ENCODE measurements at places on chromosomes 16 and 17.

GRCh38 chr17:74780443-74781238, 4.5 kb upstream of the NAT9 start:
- no peak for DNase-seq

- no peak for DNase-seq
Measured at GRCh38 chr17:59838052-59838916, 54.5 kb downstream of the TUBD1 start.

DNA sequence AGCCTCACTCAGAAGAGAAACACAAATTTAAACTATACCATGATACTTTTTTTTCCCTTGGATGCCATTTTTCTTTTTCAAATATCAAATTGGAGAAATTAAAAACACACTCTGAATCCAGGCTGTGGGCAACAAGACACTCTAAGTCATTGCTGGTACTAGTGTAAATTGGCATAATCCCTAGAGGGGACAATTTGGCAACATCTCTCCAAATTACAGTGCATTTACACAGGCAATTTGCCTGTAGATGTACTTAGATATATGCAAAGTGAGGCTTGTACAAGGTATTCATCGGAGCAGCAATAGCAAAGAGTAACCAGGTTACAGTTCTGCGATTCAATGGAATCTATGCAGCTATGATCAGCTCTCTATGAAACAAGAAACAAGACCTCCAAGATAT, 6.7 kb upstream of the GUCY2D start:
- no peak for DNase-seq

- DNase-seq = no peak
Measured at GRCh38 chr17:75945211-75945610, 4.4 kb upstream of the FBF1 start.

DNA sequence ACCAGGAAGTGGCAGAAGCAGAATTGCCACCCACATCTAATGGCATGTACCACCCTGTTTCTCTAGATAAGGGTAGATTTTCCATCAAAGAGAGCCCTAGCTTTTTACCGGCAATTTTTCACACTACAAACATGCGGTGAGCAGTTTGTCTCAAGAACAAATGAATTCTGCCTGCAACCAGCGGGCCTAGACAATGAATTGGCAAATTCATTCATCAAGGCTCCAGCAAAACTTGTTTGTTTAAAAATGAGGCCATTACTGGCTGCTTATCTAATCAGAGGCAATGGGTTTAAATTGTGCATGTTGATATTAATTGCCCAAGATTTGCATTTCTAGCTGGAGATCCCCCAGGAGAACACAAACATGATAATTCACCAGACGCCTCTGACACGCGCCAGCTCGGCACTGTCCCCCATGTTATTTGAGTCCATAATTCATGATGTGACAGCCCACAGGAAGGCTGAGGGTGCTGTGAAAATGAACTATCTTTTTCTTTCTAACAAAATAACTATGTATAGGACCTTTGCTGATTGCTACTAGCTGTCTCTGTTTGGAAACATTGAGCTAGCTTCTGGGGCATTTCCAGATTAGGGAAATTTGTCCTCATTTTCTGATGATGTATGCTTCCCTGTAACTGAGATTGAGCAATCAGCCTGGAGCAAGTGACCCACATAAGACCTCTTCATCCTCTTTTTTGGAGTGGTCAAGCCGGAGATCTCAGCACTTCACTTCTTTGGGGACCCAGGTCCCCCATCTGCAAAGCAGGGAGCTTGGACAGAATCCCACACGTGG, 80.8 kb downstream of the CNGB1 start:
- no peak for DNase-seq

DNA sequence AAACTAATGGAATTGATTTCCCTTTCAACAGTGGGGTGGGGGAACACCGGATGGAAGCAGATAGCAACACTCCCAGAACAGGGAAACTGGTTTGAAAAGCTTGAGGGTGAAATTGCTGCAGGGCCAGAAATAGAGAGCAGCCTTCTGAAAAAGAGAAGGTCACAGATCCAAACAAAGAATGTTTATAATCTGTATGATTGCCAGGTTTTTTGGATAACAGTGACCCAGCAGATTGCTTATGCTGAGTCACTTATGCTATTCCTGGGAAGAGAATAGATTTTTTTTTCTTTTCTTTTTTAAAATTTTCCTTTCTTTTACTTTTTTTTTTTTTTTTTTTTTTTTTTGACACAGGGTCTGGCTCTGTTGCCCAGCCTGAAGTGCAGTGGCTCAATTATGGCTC, 641.3 kb downstream of the KCNJ2 start:
- DNase-seq = no peak

DNA sequence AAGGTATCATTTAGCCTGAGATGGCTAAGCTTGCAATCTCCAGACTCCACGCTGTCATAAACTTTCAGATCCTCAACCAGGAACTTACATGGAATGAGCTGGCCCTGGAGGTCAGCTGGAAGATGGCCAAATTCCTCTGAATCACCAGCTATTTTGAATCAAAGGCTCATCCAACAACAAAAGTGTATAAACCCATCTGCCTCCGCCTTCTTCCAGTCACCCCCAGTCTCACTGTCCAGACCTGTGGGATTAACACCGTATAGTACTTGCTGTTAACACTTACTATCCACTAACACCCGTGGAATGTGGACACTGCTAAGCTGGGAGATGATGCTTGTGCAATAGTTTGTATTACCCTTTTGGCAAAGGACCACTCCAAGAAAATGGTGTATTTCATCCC, 1.9 kb upstream of the LCMT1 start:
- DNase-seq = no peak

DNA sequence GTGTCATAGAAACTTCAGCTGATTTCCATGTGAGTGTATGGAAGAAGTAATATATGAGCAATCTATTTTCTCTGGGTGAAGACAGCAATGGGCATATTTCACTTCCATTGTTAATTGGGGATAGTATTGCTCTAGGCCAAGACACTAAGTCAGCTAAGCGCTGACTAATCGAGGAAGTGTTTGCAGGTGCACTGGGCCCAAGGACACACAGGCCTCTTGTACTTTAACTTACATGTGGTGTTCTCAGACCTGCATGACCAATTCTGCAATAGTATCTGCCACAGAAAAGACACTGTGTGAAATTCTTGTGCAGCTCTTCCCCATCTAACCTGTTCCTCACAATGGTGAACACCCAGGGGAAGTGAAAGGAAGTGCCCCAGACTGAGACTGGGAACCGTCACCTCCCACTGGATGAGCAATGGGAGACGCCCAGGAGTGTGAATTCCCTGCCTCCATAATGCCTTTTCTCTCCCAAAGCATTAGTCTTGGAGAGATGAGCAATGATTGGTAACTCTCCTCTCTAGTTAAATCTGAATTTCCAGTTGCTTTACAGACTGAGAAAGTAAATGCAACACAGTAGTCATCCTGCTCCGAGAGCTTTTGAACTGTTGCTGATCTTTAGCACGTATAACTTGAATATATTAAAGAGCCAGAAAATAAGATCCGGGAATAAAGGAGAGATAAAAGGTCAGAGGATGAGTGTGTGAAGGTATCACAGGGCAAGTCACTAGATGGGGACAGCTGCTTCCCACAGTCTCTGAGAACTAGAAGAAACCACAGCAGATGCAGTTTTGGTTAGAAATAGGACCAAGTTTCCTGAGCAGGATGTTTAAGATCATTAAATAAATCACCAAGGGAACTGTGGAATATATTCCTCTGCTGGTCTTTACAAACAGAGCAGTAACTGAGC, 82.6 kb downstream of the CDK5R1 start:
- DNase-seq = no peak

DNA sequence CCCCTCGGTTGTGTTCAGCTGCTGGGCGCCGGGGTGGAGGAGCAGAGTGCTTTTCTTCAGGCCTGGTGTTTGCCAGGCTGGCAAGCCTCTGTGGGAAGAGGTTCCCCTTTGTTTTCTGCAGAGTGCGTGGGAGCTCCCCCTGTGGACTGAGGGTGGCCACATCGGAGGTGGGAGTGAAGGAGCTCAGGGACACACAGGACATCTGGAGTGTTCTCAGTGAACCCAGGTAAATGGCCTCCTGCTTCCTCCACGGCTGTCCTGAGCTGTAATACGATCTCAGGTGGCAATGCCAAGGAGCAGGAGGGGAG, 39.2 kb upstream of the IRF8 start:
- no peak for DNase-seq

Data from effector memory CD4-positive, alpha-beta T cell (primary cell).